ENCODE measurements at places on chromosomes 16 and 17. TPM values are rescaled to one million over a fixed set of nuclear protein-coding genes. Genes with fewer than 3 reads are reported as not detected.
A peak's percentile ranks its signal among the peaks of the same experiment; 100 is the strongest.

GRCh38 chr16:30715750-30716445 lies 16.9 kb downstream of the SRCAP start:
- no peak for DNase-seq

- DNase-seq = no peak
Observed at GRCh38 chr16:11736903-11737302, 5.8 kb downstream of the TXNDC11 start.

DNA sequence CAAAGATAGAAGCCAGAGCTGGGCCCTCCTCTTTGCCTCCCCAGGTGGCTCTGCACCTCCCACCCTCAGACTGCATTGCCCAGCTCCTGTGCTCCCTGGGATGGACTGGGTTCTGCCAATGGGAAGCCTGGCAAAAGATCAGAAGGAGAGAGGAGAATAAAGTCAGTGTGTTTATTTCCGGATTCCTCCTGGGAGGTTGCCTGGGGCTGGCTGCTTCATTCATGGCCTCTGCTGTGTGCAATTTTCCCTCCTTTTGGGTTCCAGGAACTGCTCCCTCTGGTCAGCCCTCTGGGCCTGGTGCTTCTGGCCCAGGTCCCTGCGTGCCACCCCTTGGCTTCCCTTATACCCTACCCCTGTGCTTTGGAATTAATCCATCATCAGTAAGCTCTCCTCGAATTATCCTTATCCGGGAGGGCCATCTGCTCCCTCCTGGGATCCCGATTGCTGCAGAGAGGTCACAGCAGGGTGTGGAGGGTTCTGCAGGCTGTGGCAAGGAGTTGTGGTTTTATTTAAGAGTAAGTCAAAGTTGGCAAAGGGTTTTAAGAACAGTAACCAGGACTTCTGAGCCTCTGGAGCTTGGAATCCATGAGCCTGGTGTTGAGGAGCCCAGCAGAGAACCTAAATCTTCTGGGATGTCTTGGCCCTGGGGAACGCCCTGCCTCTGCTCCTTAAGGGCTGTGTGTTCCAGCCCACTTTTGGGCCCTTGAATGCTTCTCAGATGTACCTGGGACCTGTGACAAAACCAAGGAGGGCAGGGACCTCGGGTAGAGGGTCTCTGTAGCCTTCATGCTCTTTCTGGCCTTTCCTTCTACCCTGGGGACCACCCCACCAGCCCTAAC lies 8.2 kb upstream of the MMP2 start:
- no peak for DNase-seq

GRCh38 chr16:22386976-22387375 lies 12.6 kb upstream of the CDR2 start:
- DNase-seq = peak; percentile 90

GRCh38 chr17:58310511-58311428 lies 17.8 kb downstream of the TSPOAP1 start:
- no peak for DNase-seq

- no peak for DNase-seq
Observed at GRCh38 chr16:89841275-89841674, 13.0 kb downstream of the SPIRE2 start.

DNA sequence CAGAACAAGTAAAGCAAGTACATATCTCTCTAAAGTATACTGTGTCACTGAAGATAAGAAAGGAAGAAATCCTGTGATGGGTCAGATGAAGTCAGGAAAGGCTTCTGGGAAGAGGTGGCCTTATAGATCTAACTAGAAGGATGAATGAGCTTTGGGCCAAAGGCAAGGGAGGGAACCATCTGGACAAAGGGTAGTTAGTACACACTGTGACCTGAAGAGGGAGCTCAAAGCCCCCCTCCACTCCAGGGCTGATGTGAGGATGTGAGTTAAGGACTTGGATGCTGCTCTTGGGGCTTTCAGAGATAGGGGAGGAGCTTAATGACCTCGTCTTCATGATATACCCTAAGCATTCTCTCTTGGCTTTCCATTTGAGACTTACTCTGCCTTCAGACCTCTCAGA lies 185.3 kb upstream of the CACNG3 start:
- DNase-seq = peak; percentile 55

DNA sequence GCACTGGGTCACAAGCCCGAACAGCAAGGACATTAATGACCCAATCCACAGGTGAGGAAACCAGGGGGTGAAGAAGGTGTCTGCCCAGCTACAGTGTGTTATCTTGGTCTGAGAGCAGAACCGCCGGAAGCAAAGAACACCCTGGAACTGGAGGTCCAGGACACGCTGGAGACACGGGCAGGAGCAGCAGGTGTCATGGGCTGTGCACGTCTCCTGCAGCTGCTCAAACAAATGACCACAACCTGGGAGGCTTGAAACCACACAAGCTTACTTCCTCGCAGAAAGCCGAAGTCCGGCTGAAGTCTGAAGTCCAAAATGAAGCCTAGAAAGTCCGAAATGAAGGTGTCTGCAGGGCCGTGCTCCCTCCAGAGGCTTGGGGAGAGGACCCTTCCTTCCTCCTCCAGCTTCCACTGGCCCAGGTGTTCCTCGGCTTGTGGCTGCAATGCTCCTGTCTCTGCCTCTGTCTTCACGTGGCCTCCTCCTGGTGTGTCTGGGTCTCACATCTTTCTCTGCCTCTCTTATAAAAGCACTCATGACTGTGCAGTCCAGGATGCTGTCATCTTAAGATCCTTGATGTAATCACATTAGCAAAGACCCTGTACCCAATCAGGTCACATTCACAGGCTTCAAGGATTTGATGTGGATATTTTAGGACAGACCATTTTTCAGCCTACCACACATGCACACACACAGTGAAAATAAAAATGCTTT lies 351.2 kb downstream of the C16orf95 start:
- DNase-seq = no peak

DNA sequence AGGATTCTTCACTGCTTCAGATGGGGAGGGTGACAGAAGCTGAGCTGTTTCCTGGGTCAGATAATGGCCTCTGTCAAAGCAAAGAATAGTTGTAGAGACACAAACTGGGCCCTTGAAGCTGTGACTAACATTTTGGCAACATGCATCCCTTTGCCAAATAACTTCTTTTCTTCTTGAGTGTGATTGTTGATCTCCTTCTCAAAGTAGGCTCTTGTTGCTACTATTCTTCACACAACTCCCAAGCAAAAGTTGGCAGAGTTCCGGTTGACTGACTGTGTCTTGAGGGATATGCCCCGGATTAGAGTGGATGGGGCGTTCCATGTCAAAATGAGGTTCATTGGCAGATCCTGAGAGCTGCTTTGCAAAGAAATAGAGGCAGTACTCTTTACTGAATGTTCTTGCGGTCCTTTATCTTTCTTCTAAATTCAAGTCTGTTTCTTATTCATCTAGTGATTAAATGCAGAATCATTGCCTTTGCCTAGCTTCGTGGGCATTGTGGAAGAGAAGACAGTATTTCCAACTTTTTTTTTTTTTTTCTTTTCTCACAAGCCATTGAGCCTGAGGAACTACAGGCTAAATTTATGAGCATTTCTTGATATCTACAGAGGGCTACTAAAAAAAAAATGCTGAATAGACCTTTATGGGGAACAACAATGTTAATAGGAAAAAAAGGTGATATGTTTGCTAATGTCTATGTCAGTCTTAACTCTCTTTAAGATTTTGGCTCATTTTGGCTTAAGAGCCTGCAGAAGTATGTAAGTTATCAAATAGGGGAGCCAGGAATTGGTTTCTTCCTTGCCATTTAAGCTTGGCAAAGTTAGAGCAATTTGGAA lies 5.8 kb downstream of the WIPF2 start:
- no peak for DNase-seq

DNA sequence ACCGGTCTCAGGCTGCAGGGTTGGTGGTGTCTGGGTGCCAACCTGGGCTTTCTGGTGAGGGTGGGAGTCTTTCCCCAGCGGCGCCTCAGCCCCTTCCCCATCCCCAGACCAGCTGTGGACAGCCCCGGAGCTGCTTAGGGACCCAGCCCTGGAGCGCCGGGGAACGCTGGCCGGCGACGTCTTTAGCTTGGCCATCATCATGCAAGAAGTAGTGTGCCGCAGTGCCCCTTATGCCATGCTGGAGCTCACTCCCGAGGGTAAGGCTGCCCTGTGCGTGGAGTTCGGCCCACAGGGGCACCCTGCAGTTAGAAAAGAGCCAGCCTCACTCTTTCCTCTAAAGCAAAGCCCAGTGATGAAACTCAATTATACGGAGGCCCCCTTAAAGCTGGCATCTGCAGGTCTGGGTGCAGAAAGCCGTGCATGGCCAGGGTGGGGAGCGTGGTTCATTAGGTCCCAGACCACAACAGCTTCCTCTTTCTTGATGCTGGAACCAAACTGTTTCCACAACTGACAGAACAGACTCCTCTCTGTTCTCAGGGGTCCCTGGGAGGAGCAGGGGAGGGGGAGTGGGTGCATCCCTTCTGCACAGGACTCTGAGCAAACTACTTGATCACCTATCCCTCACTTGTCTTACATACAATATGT lies 10.7 kb downstream of the GUCY2D start:
- no peak for DNase-seq

DNA sequence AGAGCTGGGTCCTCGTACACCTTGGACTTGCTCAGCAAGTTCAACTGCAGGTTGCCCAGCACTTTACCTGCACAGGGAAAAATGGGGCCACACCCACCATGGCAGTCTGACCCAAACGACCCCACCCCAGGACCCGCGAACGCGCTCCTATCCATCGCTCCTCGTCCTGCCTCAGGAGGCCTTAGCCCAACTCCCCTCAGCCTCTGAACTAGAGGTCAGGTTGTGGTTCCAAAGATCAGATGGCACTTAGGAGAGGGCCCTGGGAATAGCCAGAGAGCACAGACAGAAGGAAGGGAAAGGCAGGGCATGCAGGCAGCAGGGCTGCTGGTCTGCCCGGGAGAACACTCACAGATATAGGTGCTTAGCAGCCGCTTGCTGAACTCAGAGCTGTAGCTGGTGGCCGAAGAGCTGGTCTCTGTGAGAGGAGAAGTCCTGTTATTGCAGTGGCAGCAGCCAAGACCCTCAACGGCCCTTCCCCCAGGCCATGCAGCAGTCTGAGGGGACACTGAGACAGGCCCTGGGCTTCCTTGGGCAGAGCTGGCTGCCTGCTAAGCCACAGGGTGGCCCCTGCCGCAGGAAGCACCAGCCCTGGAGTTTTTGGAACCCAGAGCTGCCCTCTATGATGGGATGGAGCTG lies 6.9 kb downstream of the ZACN start:
- no peak for DNase-seq

- DNase-seq = peak; percentile 53
Observed at GRCh38 chr17:59634632-59635541, 15.2 kb downstream of the CLTC start.

DNA sequence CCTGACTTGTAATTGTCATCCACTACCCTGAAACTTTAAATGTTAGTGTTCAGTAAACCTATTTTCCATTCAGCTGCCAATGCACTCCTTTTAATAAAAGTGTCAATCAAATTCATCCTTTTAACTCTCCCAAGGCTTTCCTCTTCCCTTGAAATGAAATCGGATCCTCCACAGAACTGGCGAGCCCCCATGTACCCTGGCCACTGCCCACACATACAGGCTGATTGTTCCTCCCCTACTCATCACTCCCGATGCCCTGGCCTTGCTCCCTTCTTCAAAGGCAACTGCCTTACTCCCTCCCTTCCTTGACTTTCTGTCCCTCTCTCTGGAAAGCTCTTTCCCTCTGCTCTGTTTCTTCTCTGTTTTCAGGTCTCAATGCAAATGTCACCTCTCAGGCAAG lies 7.6 kb downstream of the KRT33A start:
- DNase-seq = no peak

DNA sequence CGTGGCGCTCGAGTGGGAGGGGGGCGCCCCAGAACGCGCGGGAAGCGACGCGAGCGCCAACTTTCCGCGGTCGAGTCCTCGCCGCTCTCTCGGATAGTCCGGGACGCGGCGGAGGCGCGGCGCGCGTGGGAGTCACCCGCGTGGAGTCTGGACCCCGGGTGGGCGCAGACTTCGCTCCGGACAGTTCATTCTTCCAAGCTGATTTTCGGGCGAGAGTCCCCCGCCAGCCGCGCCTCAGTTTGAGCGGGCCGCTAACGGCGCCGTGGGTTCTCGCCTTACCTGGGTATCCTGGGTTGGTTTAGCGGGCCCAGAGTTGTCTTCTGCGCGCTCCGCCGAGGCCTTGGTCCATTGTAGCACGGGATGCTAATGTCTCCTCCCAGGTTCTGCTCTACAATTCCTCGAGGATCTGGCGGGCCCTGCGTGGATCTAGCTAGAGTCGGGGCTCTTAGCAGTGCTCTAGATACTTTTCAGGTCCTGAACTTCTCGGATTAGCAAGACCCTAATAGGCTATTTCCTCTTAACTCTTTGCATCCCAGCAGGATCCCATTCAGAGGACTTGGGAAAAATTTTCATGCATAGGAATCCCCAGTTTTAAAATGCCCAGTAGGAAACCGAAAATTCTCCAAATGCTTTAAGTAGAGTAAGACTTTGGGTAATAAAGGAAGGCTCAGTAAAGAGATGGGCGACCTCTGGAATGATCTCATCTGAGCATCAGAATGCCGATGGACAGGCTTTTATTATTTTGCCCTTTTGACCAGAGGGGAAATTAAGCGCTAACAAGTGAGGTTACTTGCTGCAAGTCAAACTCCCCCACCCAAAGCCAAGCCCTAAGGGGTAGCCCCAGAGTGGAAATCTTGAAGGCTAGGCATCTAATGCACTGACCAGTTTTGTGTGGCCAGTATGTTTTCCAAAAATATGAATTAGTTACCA lies 537 bp upstream of the GJC1 start:
- peak; percentile 29 for DNase-seq

DNA sequence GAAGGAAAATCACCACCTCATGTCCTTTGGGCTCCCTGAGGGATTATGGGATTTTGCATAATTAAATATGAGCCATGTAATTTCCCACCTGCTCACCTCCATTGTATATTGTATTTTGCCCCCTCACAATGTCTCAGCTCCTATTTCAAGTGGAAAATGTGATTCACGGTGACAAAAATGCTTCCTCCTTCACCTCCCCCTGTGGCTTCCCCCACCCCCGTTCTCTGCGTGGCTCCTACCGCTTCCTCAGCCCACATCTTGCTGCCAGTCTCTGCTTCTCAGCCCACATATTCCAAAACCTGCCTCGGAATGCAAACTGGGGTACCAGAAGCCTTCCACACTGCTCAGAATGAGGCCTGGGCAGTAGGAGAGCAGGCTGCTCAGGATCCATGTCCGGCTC lies 394.5 kb upstream of the C16orf82 start:
- DNase-seq = no peak

GRCh38 chr16:79997257-79997656 lies 396.7 kb upstream of the MAF start:
- DNase-seq = peak; percentile 3

The PRR29 gene
- 0.39 TPM for polyA plus RNA-seq

The C17orf78 gene
- not detected for polyA plus RNA-seq

The KRT40 gene
- not detected for polyA plus RNA-seq

The PRSS27 gene
- polyA plus RNA-seq = 0.33 TPM

The TMC7 gene
- 5.7 TPM for polyA plus RNA-seq

The TMEM98 gene
- polyA plus RNA-seq = 456 TPM

The NPIPA3 gene
- polyA plus RNA-seq = 2.2 TPM

The SMTNL2 gene
- polyA plus RNA-seq = not detected
